ENCODE measurements at places on chromosomes 12 and 14.

- no peaks in the 10 kb centered on the region for H3K36me3 ChIP-seq
- no peak within 1 kb of the TSS for H3K27ac ChIP-seq
- no peak within 1 kb of the TSS for H3K4me3 ChIP-seq
- H3K27me3 ChIP-seq: peaks cover 45% of the 10 kb centered on the region
- no peak for DNase-seq
These were observed at the start of gene CFAP73 for GRCh38 chr12:113149361-113150150. CFAP73 (plus strand) TSS chr12:113149724; CDS start chr12:113149858, 134 bp downstream.

GRCh38 chr14:104800015-104800770, 708 bp upstream of the ZBTB42 start:
- H3K4me3 ChIP-seq: peak overlapping the region; percentile 39
- no peaks in the 10 kb centered on the region for H3K36me3 ChIP-seq
- H3K27ac ChIP-seq: peak overlapping the region; percentile 42
- H3K4me1 ChIP-seq: peaks cover 23% of the 10 kb centered on the region
- peaks cover 6% of the 10 kb centered on the region for H3K27me3 ChIP-seq

- no peaks in the 10 kb centered on the region for H3K36me3 ChIP-seq
- no peak overlapping the region for H3K27ac ChIP-seq
- H3K27me3 ChIP-seq: peaks cover 33% of the 10 kb centered on the region
- H3K4me1 ChIP-seq: no peaks in the 10 kb centered on the region
- no peak for DNase-seq
These were observed 5.6 kb downstream of the LRP1 start for GRCh38 chr12:57133916-57134315.

DNA sequence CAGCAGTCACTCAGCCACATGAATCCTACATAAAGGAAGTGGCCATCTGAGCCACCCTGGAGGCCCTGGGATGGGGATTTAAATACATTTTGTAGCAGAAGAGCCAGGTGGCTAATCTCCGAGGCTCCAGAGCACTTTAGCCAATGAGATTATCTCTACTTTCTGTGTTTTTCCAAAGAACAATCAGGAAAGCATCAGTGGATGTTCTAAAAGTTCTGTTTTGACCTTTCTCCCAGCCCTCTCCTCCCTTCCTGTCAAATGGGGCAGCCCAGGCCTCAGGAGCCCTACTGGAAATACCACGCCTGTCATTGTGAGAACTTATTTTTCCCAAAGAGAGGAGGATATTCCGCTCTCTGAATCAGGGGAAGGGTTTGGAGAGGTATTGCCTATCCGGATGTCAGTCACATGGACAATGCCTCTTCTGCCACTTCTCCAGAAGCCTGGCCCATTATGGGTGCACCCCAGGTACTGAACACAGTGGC, 336.8 kb upstream of the FKBP4 start:
- H3K36me3 ChIP-seq: no peaks in the 10 kb centered on the region
- H3K4me1 ChIP-seq: no peaks in the 10 kb centered on the region
- no peak for DNase-seq
- no peak overlapping the region for H3K27ac ChIP-seq

DNA sequence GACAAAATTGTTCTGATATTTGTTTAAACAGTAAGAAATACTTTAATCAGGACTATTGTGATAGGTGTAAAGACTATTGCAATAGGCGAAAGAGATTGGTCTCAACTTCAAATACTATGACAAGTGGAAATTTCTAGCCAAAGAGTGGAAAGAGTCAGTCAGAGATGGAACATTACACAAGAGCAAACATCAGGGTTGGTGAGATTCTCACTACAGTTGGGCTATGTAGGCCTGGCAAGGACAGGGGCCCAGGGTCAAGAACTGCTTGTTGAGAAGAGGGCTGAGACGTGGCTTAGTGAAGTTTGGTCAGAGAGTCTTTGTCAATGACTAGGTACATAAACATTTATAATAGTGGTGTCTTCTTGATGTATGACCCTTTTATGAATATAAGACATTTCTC, 19.4 kb downstream of the CAND1 start:
- no peaks in the 10 kb centered on the region for H3K27me3 ChIP-seq
- H3K27ac ChIP-seq: no peak overlapping the region
- DNase-seq: no peak

DNA sequence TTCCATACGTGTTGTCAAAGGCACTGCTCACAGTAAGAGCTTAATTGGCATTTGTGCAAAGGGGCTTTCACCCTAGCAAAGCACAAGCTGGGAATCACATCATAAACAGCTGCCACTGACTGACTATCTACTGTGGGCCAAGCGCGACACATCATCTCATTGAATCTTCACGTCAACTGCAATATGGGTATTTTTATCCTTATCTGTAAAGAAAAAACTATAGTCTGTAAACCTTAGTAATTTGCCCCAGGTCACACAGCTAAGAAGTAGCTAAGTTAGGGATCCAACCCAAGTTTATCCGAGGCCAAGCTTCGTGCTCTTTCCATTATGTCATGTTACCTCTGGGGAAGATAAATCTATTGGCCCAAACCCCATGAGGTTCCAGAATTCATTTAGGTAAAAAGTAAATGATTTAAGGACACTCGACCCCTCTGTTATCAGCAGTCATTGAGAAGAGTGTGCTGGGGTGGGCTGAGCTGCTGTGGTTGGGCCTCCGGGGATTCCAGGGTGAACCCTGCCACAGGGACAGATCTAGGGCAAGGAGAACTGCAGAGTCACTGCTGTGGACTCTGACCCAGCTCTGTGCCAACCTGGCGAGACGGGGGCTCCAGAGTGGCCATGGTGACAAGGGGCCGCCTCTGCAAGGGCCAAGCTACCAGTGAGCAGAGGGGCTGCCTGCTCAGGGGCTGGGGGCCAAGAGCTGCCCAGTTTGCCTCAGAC, 27.6 kb downstream of the NCKAP5L start:
- no peak for DNase-seq
- H3K27me3 ChIP-seq: no peaks in the 10 kb centered on the region
- H3K27ac ChIP-seq: no peak overlapping the region
- H3K36me3 ChIP-seq: no peaks in the 10 kb centered on the region

DNA sequence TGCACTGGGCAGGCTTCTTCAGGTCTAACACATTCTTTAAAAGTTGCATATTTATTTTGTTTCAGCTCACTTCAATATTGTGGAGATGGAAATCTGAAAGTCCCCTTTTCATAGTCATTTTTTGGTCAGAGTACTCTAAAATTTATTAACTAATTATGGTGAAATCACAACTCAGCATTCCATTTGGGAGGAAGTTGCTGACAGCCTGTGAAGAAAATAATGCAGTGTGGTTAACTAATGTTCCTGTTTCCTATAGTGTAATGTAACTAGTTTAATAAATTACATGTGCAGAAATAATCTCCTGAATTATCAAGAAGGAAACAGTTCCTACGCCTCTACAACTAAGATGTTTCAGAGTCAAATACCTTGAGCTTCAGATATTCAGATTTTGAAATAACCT, 17.1 kb downstream of the LRFN5 start:
- no peaks in the 10 kb centered on the region for H3K36me3 ChIP-seq
- no peaks in the 10 kb centered on the region for H3K4me1 ChIP-seq
- no peak for DNase-seq
- H3K4me3 ChIP-seq: no peak overlapping the region
- H3K27me3 ChIP-seq: no peaks in the 10 kb centered on the region

DNA sequence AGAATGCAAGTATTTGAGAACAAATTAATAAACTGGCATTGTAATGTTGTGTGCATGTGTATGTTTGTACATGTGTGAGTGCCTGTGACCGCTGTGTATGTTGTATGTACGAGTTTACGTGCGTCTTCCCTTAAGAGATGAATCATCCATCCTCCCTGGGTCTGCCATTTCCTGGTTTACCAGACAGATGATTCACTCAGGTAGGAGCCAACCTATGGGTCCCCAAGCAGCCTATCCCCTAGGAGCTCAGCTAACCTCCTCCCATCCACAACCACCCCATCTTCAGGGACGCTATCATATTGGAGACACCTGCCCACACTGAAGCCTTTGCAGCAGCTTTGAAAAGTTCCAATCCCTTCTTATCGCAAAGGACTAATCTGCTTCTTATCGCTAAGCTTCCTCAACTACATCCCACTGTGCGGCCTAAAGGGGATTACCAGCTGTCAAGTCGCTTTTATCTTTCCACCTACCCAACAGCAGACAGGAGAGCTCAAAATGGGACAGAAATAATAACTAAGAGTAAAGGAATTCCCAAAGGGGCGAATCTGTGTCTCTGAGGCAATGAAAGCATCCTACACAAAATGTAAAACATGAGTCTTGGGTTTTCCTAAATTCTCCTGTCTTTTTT, 81.5 kb upstream of the TMCC3 start:
- H3K27ac ChIP-seq: no peak overlapping the region
- H3K4me3 ChIP-seq: no peak overlapping the region
- DNase-seq: no peak
- H3K27me3 ChIP-seq: peaks cover 10% of the 10 kb centered on the region

- no peak overlapping the region for H3K4me3 ChIP-seq
- H3K27ac ChIP-seq: no peak overlapping the region
These were observed 32.0 kb upstream of the SSTR1 start for GRCh38 chr14:38175658-38176057.

- H3K4me1 ChIP-seq: no peaks in the 10 kb centered on the region
- no peak for DNase-seq
- no peaks in the 10 kb centered on the region for H3K36me3 ChIP-seq
- H3K27ac ChIP-seq: no peak overlapping the region
- H3K4me3 ChIP-seq: no peak overlapping the region
These were observed 31.3 kb upstream of the BCAT1 start for GRCh38 chr12:24979976-24980730.
